ENCODE measurements at places on chromosomes 5 and 9. TPM values are rescaled to one million over a fixed set of nuclear protein-coding genes. Genes with fewer than 3 reads are reported as not detected.

TERT gene
- not detected for total RNA-seq

SHOC1 gene
- not detected for total RNA-seq

RASEF gene
- 0.33 TPM for total RNA-seq

CSF2 gene
- not detected for total RNA-seq

Data from placental epithelial cell (primary cell).